ENCODE measurements at places on chromosomes 12 and 14.

GRCh38 chr14:102095871-102096568 is 9.2 kb upstream of the HSP90AA1 start:
- DNase-seq = no peak

DNA sequence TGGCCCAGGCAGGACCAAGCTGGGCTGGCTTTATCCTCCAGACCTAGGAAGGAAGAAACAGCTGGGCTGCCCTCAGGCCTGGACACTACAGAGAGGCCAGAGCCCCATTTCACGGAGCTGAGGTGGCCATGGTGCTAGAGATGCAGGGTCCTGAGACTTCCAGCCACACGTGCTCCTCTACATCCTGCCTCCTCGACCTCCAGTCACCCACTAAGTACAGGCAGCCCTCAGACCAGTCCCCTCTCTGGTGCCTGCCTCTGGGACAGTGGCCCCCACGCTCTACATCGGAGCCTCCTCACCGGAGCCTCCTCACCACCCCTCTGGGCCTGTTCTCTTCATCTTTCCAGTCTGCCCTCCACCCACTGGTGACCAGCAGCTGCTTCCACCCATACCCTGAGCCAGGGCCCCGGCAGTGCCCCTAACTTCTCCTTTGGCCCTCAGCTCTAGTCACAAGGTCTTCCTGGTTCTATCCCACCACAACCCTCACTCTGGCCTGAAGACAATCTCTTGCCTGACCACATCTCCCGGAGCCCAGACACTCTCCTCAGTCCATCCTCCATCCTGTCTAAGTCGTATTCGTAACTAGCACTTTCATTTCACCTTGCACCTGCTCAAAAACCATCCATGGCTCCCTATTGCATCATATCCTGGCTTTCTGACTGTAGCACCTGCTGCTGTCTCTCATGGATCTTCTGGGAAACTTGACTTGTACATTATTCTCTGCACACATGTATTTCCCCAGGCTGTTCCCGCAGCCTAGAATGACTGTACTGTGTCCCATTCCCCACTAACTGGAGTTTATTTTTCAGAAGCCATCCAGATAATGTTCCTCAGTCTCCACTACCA is 43.9 kb downstream of the DIO3 start:
- DNase-seq = no peak

- no peak for DNase-seq
Observed at GRCh38 chr12:39835517-39836489, 216.2 kb upstream of the ABCD2 start.

DNA sequence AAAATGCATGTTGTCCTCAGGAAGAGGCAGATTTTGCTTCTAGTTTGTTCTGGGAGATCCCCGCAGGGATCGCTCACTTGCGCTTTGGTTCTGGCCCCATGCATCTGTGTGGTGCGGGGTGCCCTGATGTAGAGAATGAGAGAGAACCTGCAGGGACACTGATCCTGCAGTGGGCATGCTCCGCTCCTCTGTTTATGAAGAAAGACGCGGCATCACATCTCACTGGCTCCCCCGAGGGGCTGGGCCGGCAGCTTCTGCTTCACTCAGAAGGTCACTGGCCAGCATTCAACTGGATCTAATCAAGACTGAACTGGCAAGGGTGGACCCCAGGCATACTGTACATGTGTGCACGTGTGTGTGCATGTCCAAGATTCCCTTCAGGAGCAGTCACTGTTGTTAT is 164.2 kb downstream of the CALM1 start:
- no peak for DNase-seq

DNA sequence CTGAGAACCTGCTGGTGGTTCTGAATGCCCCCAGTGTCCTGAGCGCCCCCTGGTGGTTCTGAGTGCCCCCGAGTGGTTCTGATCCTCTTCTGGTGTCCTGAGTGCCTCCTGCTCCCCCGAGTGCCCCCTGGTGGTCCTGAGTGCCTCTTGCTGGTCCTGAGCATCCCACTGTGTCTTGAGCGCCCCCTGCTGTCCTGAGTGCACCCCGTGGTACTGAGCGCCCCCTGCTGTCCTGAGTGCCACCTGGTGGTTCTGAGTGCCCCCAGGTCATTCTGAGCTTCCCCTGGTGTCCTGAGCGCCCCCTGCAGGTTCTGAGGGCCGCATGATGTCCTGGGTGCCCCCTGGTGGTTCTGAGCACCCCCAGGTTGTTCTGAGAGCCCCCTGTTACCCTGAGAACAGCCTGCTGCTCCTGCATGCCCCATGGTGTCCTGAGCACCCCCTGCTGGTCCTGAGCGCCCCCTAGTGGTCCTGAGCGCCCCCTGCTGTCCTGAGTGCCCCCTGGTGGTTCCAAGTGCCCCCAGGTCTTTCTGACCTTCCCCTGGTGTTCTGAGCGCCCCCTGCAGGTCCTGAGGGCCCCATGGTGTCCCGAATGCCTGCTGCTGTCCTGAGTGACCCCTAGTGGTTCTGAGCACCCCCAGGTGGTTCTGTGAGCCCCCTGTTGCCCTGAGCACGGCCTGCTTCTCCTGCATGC is 1165.4 kb downstream of the TMEM121 start:
- peak; percentile 66 for DNase-seq

DNA sequence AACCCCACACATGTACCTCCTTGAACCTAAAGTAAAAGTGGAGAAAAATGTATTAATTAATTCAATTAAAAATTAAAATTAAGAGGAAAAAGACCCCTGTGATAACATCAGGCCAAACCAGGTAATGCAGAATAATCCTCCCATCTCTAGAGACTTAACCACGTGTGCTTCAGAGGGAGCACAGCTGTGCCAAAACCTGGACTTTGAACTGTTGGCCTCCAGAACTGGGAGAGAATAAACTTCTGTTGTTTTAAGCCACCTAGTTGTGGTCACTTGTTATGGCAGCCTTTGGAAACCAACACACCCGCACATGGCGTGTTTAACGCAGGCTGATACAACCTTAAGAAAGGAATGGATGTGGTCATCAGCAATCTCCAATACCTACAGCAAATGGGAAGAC is 23.8 kb downstream of the OAS2 start:
- DNase-seq = no peak

GRCh38 chr14:83096092-83096491 is 1562.4 kb upstream of the SEL1L start:
- DNase-seq = no peak

GRCh38 chr14:96965885-96966595 is 168.9 kb downstream of the VRK1 start:
- DNase-seq = no peak

GRCh38 chr14:89167705-89168104 is 249.3 kb downstream of the FOXN3 start:
- DNase-seq = no peak

DNA sequence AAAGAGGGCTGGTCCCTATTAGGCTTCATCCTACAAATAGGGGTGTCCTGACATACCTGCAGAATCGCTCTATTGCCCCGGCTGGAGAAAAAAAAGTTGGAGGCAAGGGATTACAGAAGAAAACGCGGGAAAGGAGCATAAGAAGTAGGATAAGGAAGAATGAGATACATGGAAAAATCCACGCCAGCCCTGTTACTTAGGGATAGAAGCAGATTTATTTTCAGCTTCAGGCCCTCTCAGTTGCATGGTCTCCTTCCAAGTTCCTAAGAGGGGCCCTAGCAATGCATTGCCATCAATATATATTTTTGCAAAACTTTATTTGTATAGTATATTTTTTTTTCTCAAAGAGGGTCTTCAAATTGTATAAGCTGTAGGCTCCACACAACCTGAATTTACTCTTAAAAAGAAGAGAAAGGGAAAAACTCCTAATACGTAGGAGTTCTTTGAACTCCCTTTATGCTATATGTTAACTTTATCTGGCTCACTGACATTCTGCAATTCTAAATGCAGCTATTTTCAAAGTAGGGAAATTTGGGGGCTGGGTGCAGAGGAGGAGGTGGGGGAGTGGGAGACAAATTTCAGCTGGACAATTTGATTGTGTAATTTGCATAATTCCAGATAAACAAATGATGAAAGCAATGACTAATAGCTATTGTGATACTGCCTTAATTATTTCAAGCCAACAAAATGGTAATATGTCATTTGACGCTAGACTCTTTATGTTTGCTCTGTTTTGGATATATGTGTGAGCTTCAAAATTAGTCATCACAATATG is 137.7 kb upstream of the TRHDE start:
- no peak for DNase-seq

DNA sequence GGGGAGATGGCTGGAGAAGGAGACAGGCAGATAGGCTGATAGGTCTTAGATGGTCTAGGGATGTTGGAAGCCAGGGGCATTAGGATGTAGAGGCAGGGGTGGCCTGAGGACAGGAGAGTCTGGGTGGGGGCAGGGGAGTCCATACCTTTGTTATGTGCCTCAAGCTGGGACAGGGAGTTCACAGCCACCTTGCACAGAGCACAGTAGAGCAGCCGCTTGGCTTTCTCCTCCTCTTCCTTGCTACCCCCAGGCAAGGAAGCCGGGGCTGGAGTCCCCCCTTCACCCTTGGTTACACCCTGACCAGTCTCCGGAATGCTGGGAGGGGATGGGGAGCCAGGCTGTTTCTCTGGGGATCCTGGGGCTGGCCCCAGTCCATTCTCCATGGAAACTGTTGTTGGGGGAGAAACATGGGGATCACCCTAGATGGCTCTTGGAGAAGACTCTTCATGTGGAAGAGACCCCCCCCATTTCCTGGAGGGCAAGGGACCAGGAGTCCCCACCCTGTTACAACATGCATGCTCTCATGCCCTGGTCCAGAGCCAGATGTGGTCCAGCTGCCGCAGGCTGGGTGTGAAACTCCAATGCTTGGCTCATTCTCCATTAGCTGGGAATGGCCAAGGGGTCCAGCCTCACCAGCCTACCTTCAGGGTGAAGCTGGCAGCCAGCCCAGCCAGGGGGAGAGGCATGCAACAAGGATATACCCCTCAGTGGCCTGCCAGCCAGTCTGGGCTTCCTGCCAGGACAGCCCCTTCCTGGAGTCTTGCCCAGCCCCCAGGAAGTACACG is 7.2 kb upstream of the GPR84 start:
- no peak for DNase-seq

DNA sequence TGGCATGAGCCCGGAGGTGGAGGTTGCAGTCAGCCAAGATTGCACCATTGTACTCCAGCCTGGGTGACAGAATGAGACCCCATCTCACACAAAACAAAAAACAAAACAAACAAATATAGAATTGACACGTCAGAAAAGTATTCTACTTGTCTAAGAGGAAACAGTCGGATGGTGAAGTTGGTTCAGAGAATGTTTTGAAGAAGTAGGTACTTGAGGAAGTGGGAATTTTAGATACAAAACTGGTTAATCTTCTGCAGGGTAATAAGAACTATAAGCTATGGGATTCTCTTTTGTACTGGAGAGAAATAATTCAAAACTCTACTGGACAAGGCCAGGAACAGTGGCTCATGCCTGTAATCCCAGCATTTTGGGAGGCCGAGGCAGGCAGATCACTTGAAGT is 14.6 kb upstream of the TCTN1 start:
- no peak for DNase-seq

GRCh38 chr14:34348592-34348991 is 113.4 kb downstream of the SPTSSA start:
- DNase-seq = no peak

GRCh38 chr12:92378682-92379479 is 233.2 kb upstream of the BTG1 start:
- DNase-seq = peak; percentile 53

- no peak for DNase-seq
Observed at GRCh38 chr12:46548605-46549071, 176.1 kb upstream of the SLC38A2 start.

GRCh38 chr12:42546709-42547108 is 42.8 kb downstream of the PRICKLE1 start:
- DNase-seq = no peak

- no peak for DNase-seq
Observed at GRCh38 chr12:88628856-88629509, 48.7 kb upstream of the KITLG start.

DNA sequence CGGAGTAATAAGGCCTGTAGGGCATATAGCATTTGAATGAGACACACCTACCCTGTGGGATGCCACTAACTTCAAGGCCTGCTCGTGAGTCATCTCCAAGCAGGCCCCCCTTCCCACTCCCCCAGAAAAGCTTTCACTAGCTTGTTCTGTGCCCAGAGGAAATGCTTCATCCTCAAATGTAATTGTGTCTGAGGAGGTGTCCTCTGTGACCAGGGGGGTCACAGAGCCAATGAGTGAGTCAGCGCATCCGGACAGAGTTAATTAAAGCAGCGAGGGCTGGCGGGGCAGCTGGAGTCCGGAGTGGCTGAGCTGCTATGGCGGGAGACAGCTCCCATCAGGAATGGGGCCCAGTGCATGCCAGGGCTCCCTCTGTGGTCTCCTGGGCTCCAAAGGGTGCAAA is 27.0 kb upstream of the ESRRB start:
- no peak for DNase-seq

GRCh38 chr12:90173499-90174197 is 465.0 kb upstream of the ATP2B1 start:
- no peak for DNase-seq

- no peak for DNase-seq
Observed at GRCh38 chr12:52658196-52658595, 6.2 kb upstream of the KRT2 start.

DNA sequence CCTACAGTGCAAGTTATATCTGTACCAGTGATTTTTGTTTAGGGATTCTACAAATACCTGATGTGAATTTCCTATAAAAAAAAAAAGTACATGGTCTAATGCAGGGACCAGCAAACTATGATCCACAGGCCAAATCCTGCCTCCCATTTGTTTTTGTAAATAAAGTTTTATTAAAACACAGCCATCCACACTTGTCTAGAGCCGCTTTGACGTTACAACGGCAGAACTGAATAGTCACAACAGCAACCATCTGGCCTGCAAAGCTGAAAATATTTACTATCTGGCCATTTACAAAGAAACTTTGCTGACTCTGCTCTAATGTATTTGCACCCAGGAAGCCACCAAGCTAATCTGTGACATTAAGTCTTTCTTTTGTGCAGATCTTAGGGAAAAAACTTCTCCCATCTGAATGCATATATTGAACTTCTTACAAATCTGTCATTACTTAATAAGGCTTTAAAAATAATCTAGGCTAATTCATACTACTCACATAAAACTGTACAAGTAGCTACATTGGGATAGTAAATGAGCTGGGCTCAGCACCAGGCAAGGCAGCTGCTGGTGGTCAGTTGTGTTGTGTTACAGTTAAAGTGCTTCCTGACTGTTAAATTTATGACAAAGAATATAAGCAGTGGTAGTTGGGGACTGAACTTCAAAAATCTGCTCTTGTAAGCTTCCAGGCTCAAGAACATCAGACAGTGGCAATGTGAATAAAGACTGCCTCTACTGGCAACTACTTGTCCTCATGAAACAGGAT is 303.3 kb downstream of the MED13L start:
- DNase-seq = no peak

All from CD4-positive, alpha-beta T cell treated with Interleukin-15 for 1 hour (primary cell).